CD8-positive, alpha-beta T cell (primary cell): ENCODE measurements at places on chromosomes 5 and 9. TPM values are rescaled to one million over a fixed set of nuclear protein-coding genes. Genes with fewer than 3 reads are reported as not detected.

The DYNC2I2 gene
- total RNA-seq: 3.9 TPM

The STPG3 gene
- total RNA-seq: not detected

The LCP2 gene
- 140 TPM for total RNA-seq

The OBP2B gene
- total RNA-seq: not detected

The SLC23A1 gene
- not detected for total RNA-seq

The GDNF gene
- not detected for total RNA-seq

The ANKRD31 gene
- total RNA-seq: 0.89 TPM

The PCDHGA1 gene
- 0.11 TPM for total RNA-seq

The DMRTA1 gene
- total RNA-seq: not detected

The QSOX2 gene
- 13.8 TPM for total RNA-seq

The GABRP gene
- not detected for total RNA-seq

The IRGM gene
- total RNA-seq: 2.3 TPM

The GABBR2 gene
- total RNA-seq: not detected

The ADAMTSL1 gene
- not detected for total RNA-seq

The RFESD gene
- total RNA-seq: 1.00 TPM

The ADGRD2 gene
- not detected for total RNA-seq

The CKS2 gene
- 9.3 TPM for total RNA-seq

The ANGPTL2 gene
- total RNA-seq: not detected

The SPEF2 gene
- total RNA-seq: 4.7 TPM

The FBP1 gene
- total RNA-seq: 2.2 TPM

The TTC16 gene
- 5.5 TPM for total RNA-seq

The FAM200C gene
- total RNA-seq: 0.14 TPM

The ZNF346 gene
- 14.9 TPM for total RNA-seq

The CA9 gene
- not detected for total RNA-seq

The STKLD1 gene
- 1.8 TPM for total RNA-seq

The PCDHA1 gene
- total RNA-seq: not detected

The CCDC152 gene
- total RNA-seq: 2.9 TPM

The GADD45G gene
- 9.5 TPM for total RNA-seq

The RNF180 gene
- not detected for total RNA-seq

The MSANTD3 gene
- total RNA-seq: 10.2 TPM
